ENCODE measurements at places on chromosomes 2 and 18.

GRCh38 chr2:157489983-157490382, 46.1 kb upstream of the CYTIP start:
- DNase-seq = no peak

GRCh38 chr2:165114346-165114939, 89.4 kb downstream of the SCN3A start:
- peak; percentile 10 for DNase-seq

- no peak for DNase-seq
These were observed 27.7 kb downstream of the GALNT1 start for GRCh38 chr18:35609236-35609635.

DNA sequence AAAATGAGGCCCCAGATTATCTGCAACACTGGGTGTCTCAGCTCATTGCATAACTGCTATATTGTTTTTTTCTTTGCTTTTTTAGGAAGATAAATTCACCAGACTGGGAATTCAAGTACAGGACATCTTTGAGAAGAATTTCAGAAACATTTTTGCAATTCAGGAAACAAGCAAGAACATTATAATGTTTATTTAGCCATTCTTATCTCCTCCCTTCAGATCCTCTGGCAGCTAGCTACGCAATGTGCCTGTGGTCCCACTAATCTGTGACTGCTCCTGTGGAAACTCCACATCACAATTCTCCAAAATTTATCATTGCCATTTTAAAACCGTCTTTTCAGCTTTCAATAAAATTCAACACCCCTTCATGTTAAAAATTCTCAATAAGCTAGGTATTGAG, 126.8 kb downstream of the SP100 start:
- no peak for DNase-seq

GRCh38 chr2:239358062-239358754, 42.6 kb downstream of the HDAC4 start:
- no peak for DNase-seq

DNA sequence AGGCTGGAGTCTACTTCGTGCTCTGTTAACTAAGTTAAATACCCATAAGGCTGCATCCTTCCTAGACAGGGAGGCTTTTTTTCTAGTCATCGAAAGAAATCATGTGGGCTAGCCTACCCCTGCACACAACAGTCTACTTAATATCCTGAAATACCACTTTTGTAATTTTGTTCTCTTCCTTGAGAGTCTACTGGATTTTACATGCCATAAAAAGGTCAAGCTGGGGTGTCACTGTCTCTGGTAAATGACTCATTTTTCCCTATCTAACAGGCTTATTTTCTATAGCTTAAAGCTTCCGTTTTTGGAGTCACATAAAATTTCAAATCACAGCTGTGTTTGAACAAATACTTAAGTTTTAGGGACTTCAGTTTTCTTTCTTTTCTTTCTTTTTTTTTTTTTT, 10.7 kb upstream of the STAM2 start:
- no peak for DNase-seq

GRCh38 chr18:22094358-22094734, 75.0 kb upstream of the GATA6 start:
- no peak for DNase-seq

GRCh38 chr2:84674586-84674985, 158.3 kb downstream of the DNAH6 start:
- no peak for DNase-seq

GRCh38 chr2:142714600-142714999, 162.9 kb upstream of the KYNU start:
- DNase-seq = no peak

GRCh38 chr2:145551686-145552085, 1031.8 kb upstream of the ZEB2 start:
- no peak for DNase-seq

DNA sequence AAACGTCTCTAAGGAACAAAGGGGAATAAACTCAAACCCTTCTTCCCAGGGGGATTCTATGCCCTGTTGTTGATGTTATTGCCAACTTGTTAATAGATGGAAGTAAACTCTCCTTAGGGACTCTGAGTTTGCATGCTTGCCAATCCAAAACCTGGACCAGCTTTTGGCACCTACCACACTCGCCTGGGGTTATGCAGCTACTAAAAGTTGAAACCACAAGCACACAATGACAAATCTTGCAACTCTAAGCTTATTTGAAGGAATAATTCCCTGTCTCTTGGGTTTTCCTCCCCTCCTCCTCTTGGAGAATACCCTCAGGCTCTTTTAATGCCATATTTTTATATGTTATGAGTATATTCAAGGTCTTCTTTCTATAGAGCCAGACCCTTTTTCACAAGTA, 484.1 kb downstream of the FBXO15 start:
- no peak for DNase-seq

- no peak for DNase-seq
These were observed 43.5 kb downstream of the SLC38A11 start for GRCh38 chr2:164911832-164912231.

DNA sequence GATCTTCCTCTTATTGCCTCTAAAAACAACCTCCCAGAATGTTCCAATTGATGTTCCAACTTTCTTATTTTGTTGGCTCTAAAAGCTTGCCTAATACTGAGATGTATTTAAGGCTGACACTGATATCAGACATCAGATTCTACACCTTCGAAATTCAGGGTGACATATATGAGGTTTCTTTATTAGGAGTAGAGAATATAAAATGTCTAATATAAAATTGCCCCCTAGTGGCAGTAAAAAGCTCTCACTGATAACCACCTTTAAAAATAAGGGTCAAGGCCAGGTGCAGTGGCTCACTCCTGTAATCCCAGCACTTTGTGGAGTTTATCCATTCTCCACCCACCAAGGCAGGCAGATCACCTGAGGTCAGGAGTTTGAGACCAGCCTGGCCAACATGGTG, 789.7 kb upstream of the SLC39A10 start:
- no peak for DNase-seq

- no peak for DNase-seq
These were observed 279.5 kb downstream of the RND3 start for GRCh38 chr2:150207979-150208378.

DNA sequence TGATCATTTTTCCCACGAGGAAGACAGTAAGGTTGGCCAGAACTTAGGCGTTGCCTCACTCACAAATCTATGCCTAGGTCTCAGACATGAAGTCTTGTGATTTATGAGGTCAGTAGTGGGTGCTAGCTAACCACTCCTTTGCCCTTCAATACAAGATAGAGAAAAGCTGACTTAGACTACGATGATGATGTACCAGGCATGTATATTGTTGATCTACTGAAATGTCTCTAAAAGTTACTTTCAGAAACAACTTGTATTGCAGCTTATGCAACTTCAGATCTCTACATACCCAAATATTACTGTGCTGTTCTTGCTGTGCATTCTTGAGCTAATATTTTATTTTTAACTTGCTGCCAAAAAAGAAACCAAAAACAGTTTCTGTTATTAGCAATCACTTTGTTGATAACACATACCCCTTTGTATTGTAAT, 30.6 kb downstream of the MAPRE2 start:
- no peak for DNase-seq

DNA sequence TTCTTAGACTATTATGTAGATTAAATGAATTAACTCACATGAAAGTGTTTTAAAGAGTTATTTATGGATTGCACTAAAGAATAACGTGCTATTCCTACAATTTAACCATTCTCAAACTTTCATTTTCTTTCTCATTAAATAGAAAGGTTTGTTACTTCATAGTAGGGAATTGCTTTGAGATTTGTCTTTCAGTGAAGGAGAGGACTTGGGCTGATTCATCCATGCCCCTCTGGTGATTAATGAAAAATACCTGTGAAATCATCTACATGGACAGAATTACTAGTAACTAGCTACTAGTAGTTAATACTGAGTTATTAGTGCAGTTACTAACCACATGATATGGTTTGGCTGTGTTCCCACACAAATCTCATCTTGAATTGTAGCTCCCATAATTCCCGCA, 275.8 kb upstream of the CDH20 start:
- DNase-seq = no peak

DNA sequence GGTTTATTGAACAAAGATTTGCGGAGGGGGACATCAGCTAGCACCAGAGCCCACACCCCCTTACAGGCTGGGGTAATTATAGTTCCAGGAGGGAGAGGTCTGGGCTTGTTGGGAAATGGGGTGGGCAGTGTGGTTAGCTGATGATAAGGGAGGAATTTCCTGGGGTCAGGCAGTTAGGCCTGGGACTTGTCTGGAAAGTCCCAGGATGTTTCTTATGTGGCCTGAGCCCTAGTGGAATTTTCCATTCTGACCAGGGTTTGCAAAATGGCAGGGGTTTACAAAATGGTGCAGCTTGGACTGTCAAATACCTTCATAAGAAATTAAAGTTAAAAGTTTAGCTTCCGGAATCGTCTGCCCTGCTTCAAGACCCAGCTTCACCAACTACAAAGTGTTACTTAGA, 199.1 kb downstream of the FBXO15 start:
- no peak for DNase-seq

- no peak for DNase-seq
These were observed 52.1 kb downstream of the CYRIA start for GRCh38 chr2:16613539-16614011.

- DNase-seq = no peak
These were observed 25.0 kb upstream of the CXXC1 start for GRCh38 chr18:50312296-50313030.

DNA sequence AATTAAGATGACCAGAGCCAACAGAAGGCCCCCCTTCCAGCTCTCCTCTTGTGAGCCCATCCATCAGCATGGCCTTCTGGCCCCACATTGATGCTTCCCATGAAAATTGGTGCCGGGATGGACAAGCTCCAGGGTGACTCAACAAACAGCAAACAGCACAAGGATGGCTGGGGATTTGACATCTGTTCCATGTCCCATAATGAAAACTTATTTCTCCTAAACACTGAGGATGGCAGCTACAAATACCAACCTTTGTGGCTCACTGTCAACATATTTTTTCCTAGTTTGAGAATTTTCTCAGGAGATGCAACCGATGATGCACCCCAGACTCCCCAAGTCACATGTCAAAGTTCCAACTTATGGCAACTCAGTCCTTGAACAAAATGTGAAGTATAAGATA, 169.6 kb upstream of the SIX2 start:
- DNase-seq = no peak

GRCh38 chr2:181738074-181738473, 57.8 kb upstream of the NEUROD1 start:
- DNase-seq = no peak

DNA sequence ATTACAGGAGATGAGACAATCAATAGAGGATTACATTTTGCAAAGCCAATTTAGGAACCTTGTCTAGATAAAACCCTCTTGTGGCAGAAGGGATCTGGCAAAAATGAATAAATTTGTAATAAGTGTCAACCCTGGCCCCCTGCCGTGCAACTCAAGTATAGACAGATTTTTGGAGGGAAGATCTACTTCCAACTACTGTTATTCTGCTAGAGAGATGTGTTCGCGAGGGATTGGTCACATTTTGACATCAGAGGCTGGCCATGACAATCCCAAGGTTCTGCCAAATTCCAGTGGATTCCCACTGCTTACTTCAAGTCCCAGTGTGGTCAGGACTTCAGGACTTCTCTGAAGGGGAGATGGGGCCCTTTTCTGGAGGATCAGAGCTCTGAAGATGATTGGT, 192.6 kb downstream of the SH3RF3 start:
- no peak for DNase-seq

GRCh38 chr2:206158563-206159345, 490 bp downstream of the NDUFS1 start:
- no peak for DNase-seq

DNA sequence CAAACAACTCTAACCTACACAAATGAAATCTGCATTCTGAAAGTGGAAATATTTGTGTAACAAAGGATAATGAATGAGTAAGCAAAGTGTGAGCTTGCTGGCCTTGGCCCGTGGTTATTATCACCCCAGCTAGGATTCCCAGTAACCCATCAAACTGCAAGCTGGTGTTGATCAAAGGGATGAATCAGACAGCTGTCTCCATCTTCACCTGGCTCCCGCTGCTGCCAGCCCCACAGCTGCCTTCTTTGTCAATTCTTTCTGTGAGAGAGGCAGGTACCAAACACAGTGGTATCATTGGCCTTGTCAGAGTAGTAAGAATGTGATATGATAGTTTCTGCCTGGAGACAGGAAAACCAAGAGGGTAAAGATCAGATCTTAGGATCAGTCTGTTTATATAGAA, 25.2 kb upstream of the RGPD4 start:
- no peak for DNase-seq

GRCh38 chr2:85741833-85742455, 11.8 kb upstream of the ATOH8 start:
- peak; percentile 81 for DNase-seq

- DNase-seq = no peak
These were observed 328.6 kb downstream of the CDH2 start for GRCh38 chr18:27848336-27848735.

GRCh38 chr18:27861539-27861938, 315.4 kb downstream of the CDH2 start:
- no peak for DNase-seq

GRCh38 chr18:44898498-44898897, 217.8 kb downstream of the SETBP1 start:
- DNase-seq = no peak

DNA sequence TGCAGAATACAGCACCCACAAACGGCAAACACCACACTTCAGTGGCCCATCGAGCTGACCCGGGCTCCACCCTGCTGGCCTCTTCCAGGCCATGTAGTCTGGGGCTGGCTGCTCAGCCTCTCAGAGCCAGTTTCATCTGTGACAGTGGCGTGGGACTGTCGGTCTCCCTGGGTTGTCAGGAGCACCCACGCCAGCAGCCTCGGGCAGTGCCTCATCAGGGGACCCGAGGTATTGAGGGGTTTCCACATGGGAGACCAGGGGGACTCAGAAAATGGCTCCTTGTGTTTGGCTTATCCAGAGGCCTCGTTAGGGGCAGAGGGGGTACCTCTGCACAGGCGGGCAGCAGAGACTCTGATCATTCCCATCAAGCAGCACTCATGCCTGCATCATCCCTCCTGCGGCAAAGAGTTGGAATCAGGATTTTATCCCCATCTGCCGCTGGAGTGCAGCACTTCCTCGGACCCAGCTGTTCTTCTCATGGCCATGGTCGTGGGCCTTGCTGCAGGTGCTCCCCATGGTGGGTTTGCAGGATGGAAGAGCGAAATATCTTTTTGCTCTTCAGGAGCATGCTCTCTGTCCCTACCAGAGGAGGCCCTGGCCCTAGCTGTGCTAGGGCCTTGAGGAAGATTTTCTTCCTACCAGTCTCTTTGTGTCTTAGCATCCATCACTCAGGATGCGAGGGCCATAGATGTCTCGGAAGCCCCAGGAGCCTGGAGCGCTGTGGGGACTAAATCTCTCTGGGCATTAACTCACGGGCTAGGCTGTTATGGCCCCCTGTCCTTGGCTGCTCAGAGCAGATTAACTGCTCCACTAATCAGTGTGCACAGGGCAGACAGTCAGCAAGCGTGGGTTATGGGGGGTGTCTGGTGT, 100.8 kb downstream of the CLIP4 start:
- no peak for DNase-seq
